ENCODE measurements at places on chromosomes 5 and 9. TPM values are rescaled to one million over a fixed set of nuclear protein-coding genes. Genes with fewer than 3 reads are reported as not detected.

GRCh38 chr5:34738381-34738780 is 82.3 kb downstream of the RAI14 start:
- no peak for DNase-seq

GRCh38 chr9:34997379-34997781 is 7.8 kb downstream of the DNAJB5 start:
- DNase-seq, result no peak

GRCh38 chr9:71279151-71279739 is 157.8 kb upstream of the TRPM3 start:
- no peak for DNase-seq

DNA sequence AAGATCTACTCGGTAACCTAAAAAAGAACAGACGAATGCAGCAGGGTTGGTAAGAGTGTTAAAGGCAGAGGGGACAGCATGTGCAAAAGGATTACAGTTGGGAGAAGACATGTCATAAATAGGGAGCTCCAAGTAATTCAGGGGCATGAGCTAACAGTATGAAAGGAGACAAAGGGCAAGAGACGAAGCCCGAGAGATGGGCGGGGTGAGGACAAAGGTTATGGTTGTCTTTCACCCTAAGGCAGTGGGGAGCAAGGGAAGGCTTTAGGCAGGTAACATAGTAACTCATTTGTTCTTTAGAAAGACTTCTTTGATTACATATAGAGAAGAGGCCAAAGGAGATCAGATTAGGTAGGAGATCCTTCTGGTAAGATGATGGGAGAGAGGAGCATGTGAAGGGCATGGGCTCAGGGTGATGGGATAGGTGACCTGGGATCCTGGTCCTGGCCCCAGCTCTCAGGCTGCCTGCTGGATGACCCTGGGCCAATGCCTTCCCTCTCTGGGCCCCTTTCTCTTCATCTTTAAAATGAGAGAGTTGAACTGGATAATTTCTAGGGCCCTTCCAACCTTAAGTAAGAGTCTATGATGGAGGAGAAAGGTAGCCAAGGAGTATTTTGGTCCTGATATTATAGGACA is 19.5 kb downstream of the MORN5 start:
- DNase-seq, result no peak

- no peak for DNase-seq
Observed at GRCh38 chr5:2557435-2557834, 194.0 kb downstream of the IRX2 start.

DNA sequence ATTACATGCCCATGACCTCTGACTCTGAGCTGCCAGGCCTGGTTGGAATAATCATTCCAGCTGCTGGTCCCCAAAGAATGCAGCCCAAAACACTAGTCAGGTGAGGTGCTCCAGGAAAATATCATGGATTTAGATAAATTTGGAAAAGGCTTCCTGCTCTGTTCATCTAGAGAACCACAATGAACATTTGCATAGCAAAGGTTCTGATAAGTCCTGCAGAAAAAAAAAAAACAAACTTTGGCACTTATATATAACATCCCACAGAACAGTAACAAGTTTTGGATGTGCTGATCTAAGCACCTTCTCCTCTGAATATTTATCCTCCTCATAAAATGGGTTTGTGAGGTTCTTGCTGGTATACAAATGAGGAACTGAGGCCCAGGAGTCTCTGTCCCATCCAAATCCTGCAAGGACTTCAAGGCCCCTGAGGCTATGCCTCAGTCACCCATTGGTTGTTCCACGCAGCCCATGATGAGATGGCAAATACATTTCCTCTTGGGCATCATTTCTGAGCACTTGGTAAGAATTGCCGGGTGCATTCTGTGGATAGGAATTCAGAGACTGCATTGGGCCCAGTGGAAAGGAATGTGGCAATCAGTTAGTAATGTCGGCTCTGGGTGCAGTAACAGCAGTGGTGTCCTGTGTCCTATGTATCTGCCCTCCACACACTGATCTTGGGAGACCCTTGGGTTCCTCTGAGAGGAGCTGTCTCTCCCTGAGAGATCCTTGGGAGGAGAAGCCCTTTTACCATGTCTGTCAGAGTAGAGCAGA is 73.4 kb upstream of the ASS1 start:
- no peak for DNase-seq

DNA sequence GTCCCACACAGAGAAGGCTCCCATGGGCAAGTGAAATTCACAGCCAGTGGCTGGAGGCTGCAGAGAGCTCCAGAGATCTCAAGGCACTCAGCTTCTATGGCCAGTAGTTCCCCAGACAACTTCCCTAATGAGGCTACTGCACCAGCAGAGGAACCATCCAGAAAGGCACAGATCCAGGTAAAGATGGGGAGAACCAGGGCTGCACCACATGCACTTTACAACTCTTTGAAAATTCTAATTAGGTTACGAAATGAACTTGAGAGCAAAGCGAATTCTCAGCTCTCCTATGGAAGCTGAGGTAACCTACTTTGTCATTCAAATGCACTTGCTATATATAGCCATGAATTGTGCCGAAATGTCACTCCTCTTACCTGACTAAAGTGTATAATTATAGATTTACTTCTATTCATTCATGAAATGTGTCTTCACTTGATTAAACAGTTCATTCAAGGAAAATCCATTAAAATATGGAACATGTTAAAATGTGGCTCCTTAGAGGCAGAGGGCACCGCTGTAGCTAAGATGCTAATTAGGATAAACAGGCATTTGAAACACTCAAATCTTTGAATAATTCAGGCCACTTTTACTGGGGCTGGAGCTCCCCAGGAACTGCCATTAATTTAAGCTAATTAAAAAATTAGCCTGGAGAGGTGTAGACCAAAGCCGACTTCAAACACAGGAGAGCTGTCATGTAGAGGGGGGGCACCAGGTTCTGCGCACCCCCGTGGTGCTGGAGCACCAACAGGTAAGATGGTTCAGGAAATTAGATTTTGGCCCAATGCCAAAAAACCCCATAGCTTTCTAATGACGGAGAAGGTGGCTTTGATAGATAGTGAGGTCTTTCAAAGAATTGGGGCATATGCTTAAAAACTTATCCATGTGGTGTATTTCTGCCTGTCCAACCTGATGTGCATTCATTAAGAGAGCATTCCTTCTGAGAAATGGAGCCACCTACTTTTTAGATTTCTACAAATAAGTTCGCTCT is 204.1 kb downstream of the GABBR2 start:
- no peak for DNase-seq

DNA sequence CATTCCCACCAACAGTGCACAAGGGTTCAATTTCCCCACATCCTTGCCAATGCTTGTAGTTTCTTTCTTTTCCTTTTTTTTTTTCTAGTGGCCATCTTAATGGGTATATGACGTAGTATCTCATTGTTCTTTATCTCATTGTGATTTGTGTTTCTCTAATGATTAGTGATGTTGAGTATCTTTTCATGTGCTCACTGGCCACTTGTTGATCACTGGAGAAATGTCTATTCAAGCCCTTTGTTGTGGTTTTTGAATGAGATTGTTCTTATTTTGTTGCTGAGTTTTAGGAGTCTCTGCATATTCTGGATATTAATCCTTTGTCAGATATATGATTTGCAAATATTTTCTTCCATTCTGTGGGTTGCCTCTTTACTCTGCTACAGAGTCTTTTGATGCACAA is 1.6 kb upstream of the TMED9 start:
- DNase-seq, result no peak

DNA sequence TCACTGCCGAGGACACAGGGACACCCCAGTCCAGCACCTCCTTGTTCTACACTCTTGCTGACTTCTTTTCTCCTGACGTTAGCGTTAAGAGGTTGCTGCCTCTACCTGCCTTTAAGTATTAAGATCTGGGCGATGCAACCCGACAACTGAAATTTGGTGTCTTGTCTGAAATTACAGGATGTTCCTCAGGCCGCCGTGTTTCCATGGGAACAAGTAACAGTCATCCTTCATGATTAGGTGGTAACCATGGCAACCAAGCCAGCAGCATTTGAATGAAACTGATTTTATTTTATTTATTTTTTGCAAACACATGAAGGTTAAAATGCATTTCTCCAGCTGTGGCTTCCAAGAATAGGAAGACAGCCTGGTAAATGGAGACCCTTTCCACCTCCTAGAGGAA is 20.8 kb downstream of the DAB2IP start:
- DNase-seq, result no peak

- no peak for DNase-seq
Observed at GRCh38 chr5:62900976-62901375, 322.4 kb downstream of the LRRC70 start.

GRCh38 chr5:128626536-128627090 is 88.6 kb upstream of the FBN2 start:
- no peak for DNase-seq

GRCh38 chr5:123094237-123094918 is 5.3 kb downstream of the PRDM6 start:
- peak; percentile 34 for DNase-seq

GRCh38 chr5:155406815-155407214 is 393.3 kb downstream of the KIF4B start:
- DNase-seq, result no peak

DNA sequence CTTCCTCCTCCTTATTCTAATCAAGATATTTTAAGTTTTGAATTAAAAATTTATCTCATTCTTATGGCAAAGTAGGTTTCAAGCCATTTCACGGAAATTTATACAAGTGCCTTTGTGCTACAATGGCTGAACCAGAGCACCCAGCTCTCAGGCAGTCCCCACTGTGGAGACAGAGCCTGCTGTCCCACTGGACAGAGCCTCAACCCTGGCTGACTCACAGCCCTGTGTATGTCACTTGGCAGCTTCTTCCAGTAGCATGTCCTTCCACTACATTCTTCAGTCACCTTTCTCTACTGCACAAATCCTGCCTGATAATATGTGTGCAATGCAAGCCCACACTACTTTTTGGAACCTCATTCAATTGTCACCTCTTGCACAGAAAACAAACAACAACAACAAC is 253.1 kb downstream of the PDE4D start:
- DNase-seq, result peak; percentile 18

DNA sequence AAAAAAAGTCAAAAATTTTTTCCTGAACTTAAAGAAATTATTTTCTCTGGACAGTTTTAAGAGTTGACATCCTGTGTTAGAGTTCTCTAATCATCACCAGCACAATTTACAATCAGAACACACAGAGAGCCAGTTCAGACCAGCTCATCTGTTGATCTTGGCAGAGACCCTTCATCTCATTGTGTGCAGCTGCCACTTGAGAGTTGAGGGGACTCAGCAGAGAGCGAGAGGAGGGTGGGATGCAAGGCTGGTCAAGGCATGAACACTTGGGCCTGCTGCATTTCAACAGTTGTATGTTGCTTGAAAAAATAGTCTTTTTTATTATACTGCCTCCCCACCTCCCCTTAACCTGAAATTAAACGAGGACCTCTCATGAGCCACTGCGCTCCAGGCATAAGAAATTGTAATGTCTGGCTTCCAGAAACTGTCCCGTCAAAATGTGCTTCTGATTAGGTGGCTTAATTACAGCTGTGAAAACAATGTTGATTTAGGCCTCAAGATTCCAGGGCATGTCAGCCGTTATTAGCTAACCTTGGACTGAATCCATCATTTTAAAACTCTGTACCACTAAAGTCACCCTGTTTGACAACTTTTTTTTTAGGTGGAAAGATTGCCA is 383.6 kb downstream of the CCDC171 start:
- DNase-seq, result no peak

- DNase-seq, result no peak
Observed at GRCh38 chr5:108515517-108516105, 133.7 kb upstream of the FBXL17 start.

- DNase-seq, result no peak
Observed at GRCh38 chr5:15440434-15440833, 59.5 kb upstream of the FBXL7 start.

GRCh38 chr5:68382640-68383039 is 167.1 kb downstream of the PIK3R1 start:
- DNase-seq, result no peak

DNA sequence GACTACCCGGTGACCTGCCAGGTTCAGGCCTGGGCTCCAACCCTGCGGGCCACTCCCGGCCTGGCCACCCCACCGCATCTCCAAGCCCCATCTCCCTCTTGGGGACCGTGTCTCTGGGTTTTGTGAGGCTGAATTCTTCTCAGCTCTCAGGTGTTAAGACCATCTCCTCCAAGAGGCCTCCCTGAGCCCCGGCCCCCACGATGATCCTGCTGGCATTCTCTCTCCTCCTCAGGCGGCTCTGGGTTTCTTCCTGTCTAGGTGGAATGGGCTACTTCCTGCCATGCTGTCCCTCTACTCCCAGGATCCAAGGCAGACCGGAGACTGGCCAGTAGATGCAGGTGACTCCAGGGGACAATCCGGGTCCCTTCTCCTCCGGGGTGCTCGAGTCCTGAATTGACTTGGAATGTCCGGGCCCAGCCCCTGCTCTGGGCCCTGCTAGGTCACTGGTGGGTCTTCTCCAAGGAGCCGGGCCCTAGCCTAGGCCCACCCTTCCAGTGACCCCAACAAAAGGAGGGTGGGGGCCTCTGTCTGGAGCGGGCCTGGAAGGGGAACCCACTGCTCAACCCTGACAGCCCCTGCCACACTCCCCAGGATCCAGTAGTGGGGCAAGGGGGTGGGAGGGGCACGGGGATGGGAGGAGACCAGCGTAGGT is 219.8 kb downstream of the C9orf50 start:
- no peak for DNase-seq

DNA sequence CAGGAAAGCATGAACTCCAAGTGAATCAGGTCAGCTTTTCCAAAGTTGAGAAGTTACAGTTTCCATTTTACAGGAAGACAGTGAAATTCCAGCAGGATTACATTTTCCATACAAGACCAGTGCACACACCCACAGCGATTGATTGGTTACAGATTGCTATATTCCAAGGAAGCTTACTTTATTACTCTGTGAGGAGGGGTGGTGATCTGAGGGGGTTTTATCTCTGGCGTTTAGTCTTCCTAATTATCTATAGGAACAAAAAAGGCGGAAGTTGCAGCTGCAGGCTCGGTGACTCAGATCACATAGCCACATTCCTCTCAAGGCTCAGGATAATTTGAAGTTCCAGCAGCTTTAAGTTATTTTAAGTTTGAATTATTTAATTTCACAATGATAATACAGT is 450.4 kb upstream of the NMUR2 start:
- no peak for DNase-seq

DNA sequence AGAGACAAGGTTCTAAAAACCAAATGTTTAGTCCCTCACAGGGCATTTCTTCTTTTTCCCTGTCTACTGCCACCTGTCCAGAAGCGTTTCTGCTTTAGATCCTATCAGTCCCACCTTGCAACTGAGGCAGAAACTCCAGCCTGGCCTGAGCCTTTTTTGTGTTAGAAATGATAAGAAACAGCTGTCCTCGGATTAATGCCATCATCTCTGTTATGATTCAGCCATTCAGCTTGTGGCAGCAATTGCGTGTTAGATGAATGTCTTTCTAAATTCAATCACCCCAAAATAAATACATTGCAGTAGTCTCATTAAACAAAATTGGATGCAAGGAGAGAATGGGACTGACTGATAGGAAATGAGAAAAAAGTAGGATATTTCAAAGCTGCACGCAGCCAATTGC is 28.3 kb upstream of the FRMPD1 start:
- DNase-seq, result no peak

- peak; percentile 9 for DNase-seq
Observed at GRCh38 chr9:5575000-5575399, 53.9 kb upstream of the RIC1 start.

RAB24 gene
- 15.1 TPM for total RNA-seq

PDE6A gene
- total RNA-seq, result not detected

KIF4B gene
- not detected for total RNA-seq

PCDHA4 gene
- 9.7 TPM for total RNA-seq

RASGEF1C gene
- 1.7 TPM for total RNA-seq

All from neural progenitor cell (in vitro differentiated cells).